Endodermal cell (in vitro differentiated cells): ENCODE measurements at places on chromosomes 6 and 20. TPM values are rescaled to one million over a fixed set of nuclear protein-coding genes. Genes with fewer than 3 reads are reported as not detected.

The SLC25A27 gene
- total RNA-seq, result 10.3 and 12.8 TPM in 2 replicates

The SALL4 gene
- total RNA-seq, result 319 and 333 TPM in 2 replicates

The XKR7 gene
- 2.9 to 4.6 TPM (median 3.1 TPM) in 3 replicates for total RNA-seq

- H3K36me3 ChIP-seq, result no peaks in the 10 kb centered on the region
- H3K27ac ChIP-seq, result peak overlapping the region; percentile 29
- DNase-seq, result peak; percentile 73
Observed at GRCh38 chr6:33869826-33870423, 66.1 kb upstream of the MLN start.

- H3K36me3 ChIP-seq, result no peaks in the 10 kb centered on the region
- peaks cover 22% of the 10 kb centered on the region for H3K27me3 ChIP-seq
- peaks cover 13% of the 10 kb centered on the region for H3K4me1 ChIP-seq
- no peak for DNase-seq
Observed at GRCh38 chr20:13353261-13353945, 132.3 kb downstream of the ISM1 start.

- no peak for DNase-seq
- H3K4me1 ChIP-seq, result no peaks in the 10 kb centered on the region
- peaks cover 13% of the 10 kb centered on the region for H3K27me3 ChIP-seq
- no peak overlapping the region for H3K27ac ChIP-seq
- no peaks in the 10 kb centered on the region for H3K36me3 ChIP-seq
- H3K4me3 ChIP-seq, result no peak overlapping the region
Observed at GRCh38 chr6:6656287-6656686, 67.8 kb downstream of the LY86 start.

DNA sequence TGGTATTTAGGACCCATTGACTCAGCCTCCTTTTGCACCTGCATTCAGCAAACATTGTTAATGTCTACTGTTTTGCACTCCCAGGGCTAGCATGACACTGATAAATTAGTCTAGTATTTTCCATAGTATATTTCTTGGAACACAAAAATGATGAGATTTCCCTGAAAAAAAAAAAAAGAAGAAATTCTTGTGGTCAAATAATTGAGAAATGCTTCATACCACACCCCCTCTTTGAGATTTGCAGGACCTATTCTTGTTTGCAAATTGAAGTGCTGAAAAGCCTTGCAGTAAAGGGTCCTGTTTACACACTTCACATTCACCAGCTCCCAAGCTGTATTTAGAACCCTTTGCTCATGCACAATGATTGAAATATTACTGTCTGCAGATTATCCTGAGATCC, 36.3 kb upstream of the CLIC5 start:
- H3K27ac ChIP-seq, result no peak overlapping the region
- peaks cover 4% of the 10 kb centered on the region for H3K4me1 ChIP-seq
- no peak for DNase-seq
- H3K36me3 ChIP-seq, result no peaks in the 10 kb centered on the region
